Activated CD4-positive, alpha-beta T cell treated with anti-CD3 and anti-CD28 coated beads for 1 hour (primary cell): ENCODE measurements at places on chromosomes 7 and 10.
A peak's percentile ranks its signal among the peaks of the same experiment; 100 is the strongest.

GRCh38 chr10:70903262-70903921 lies 15.0 kb upstream of the PCBD1 start:
- no peak for DNase-seq

- DNase-seq, result no peak
These were observed 13.7 kb downstream of the ASB15 start for GRCh38 chr7:123615344-123615743.

DNA sequence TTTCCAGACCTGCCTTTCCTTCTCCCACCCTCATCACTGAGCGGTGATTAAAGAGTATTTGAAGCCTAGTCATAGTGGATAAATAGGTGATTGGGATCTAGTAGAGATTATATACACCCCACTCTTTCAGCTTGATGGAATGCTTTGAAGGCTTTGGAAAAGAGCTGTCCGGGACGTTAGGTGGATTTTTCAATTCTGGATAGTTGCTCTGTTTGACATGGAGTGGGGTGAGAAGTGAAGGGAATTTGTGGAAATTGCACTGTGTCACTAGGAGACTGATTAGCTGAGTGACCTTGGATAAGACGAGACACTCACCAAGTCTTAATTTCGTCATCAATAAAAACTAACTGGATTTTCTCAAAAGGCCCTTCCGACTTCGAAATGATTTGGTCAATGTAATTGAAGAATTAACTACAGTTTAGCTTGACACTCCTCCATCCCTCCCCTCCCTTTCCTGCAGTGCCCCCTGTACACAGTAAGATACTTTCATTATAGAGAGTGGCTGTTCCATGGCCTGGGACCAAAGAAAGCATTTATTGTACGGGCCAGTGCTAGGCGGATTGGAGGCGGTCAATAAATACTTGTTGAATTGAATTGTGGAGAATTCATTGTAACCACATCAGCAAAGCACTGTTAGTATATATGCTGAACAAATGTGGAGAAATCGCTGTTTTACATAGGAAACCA lies 962 bp downstream of the ZKSCAN1 start:
- DNase-seq, result no peak

DNA sequence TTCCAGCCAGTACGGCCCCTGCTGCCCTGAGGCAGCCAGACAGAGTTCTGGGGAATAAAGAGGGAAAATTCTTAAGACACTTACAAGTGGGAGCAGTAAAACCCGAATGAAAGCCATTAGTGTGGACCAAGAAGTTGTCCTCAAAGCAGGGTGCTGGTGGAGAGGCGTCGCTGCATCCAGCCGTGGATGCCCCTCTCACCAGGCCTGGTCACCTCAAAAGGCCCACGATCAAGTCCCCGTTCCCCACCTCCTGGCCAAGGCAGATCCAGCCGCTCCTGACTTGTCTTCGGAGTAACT lies 656 bp downstream of the VSTM4 start:
- no peak for DNase-seq

GRCh38 chr7:129417073-129417472 lies 17.2 kb upstream of the STRIP2 start:
- DNase-seq, result no peak

DNA sequence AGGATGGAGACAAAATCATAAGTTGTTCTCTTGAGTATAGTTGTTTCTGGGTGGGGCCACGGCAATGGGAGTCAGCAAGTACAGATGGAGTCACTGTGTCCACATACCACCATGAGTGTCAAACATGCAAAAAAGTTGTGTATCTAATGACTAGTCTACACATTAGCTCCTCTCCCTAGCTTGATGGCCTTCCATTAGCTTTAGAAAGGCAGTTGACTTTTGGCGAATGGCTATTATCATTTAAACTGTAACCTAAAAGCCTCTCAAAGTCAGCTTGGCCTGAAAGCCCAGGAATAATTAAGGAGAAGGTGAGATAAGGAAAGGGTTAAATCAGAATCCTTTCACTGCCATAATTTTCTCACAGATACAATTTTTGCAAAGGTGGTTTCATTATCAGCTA lies 95.5 kb upstream of the MEOX2 start:
- no peak for DNase-seq

DNA sequence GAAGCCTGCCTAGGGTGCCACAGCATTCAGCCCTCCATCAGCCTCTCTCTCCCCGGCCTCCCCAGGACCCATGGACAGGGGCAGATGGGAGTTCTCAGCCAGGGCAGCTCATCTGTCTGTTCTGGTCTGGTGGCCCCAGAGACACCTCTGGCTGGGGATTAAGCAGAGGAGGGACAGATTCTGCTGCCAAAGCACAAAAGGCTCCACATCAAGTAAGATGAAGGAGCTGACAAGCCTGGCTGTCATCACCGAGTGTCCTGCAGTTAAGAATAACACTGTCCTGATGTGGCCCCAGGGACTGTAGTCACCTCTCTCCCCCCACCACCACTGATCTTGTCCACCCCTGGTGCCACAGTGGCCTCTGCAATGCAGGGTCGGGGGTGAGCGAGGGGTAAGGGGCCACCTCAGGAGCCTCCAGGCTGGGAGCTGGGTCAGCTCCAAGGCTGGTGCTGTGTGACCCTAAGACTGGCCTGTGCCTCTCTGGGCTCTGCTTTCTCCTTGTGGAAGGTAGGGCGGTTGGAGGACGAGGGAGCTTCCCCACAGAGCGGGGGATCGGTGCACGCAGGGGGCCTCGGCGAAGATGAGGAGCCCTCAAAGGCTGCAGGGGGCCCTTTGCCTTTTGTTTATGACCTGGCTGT lies 18.7 kb downstream of the C10orf105 start:
- no peak for DNase-seq

GRCh38 chr10:11489591-11489990 lies 121.9 kb downstream of the USP6NL start:
- no peak for DNase-seq

GRCh38 chr10:55820478-55820877 lies 540.6 kb downstream of the ZWINT start:
- no peak for DNase-seq

DNA sequence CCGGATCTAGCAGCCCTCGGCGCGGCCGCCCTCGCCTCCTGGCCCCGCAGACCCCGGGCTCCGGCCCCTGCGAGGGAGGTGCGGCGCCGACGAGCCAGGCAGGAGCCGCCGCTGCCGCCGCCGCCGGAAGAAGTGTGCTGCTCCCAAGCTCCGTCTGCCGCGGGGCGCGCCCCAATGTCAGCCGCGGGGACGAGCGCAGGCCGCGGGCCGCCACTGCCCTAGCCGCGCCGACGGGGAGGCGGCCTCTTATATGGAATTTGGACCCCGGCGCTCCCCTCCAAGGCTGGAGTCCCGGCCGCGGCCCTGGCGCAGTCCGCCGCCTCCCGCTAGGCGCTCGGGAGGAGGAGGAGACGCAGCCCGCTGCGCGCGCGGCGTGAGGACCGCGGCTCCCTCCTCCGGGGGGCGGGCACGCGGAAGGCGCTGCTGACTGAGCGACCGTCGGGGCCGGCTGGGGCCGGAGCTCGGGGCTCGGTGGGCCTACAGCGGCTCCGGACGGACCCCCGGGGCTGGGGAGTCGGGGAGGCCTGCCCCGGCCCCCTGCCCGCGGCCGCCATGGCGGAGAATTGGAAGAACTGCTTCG lies at the start of gene TRIM8:
TSS of gene TRIM8 (plus strand) at position 414 of the 580 bp plus-strand sequence. CDS start at position 553, 139 bp downstream.
- peak; percentile 36 for DNase-seq

- no peak for DNase-seq
These were observed 7.8 kb downstream of the NUDT1 start for GRCh38 chr7:2249744-2250323.

DNA sequence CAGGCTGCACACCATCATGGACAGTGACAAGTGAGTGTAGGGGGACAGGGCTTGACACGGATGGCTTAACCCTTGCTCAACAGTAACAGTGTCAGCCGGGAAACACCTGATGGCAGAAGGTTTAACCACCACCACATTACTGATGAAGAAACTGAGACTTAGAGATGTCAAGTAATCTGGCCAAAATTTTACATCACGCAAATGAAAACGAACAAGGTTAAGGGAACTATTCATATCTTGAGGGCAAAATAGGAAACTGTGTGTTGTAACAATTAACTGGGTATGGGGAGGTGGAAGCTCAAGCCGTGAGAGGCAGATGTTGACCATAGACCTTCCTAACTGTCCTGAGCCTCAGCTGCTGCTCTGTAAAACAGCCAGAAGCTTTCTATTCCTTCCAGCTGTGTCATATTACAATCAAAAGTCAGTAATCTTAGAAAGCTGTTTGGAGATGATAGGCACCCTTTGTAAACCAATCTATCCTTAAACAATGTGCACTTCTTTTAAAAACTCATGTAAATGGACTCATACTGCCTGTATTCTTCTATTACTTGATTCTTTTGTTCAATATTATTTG lies 68.4 kb downstream of the ABCC2 start:
- DNase-seq, result no peak

DNA sequence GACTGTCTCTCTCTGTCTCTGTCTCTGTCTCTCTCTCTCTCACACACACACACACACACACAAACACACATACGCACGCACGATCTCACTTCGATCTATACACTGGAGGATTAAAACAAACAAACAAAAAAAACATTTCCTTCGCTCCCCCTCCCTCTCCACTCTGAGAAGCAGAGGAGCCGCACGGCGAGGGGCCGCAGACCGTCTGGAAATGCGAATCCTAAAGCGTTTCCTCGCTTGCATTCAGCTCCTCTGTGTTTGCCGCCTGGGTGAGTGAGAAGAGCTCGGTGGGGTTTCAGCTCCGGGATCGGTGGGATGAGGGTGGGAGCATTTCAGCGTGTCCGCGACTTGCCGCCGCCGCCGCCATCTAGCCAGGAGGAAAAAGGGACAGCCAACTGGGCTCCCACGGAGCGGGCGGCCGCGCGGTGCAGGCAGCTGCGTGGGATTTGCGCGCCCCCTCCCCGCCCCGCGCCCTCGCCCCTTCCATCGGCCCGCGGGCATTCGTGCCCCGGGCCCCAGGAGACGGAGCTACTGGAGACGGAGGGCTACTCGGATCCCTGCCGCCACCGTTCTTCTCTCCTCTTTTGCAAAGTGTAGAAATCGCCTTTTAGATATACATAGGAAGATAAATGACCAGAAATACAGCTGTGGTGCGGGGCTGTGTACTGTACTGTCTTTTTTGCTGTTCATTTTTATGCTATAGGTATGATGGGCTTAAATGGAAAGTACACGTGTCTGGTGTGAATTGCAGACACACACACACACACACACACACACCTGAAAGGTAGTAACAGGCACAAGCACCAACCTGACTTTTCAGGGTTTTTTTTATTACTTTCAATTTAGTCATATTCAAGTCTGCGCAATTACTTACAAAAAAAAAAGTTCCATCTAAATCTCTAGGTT lies 581 bp downstream of the PTPRZ1 start:
- no peak for DNase-seq

- DNase-seq, result no peak
These were observed 162.4 kb downstream of the SORCS1 start for GRCh38 chr10:107002068-107002467.

DNA sequence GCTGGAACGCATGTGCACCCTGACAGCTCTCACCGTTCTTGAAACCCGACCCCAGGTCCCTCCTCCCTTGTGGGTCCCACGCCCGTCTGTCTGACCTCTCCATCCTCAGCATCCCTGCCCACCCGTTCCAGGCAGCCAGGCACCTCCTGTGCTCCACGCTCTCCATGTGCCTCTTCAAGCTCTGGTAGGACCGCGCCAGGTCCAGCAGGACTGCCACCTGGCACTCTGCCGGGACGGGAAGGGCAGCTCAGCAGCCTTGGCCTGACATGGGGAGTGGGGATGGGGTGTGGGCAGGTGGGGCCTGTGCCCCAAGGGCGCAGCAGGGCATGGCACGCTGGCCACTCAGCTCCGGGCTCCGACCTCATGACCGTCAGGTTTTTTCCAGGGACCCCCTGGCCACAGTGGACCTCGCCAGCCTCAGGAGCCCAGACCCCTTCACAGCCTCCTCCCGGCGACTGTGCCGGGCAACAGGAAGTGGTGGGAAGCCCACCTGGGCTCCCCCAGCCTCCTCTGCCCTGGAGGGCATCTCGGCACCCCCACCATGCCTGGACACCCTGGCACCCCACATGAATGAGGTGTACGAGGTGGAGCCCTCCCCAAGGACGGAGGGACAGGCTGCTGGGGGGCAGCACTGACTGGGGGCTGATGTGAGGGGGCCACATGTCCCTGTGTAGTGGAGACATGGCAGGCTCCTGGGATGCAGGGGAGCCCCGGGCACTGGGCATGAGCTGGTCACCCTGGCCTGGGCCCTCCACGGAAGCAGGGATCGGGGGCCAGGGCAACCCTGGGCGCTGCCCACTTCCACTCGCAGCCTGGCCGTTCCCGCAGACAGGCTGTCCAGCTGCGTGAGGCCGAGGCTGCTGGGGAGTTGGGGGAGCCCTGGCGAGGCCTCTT lies 25.1 kb upstream of the NKX6-2 start:
- DNase-seq, result no peak

- no peak for DNase-seq
These were observed 37.1 kb upstream of the SRI start for GRCh38 chr7:88256906-88257305.

- DNase-seq, result no peak
These were observed 73.1 kb downstream of the LANCL2 start for GRCh38 chr7:55438085-55438756.

DNA sequence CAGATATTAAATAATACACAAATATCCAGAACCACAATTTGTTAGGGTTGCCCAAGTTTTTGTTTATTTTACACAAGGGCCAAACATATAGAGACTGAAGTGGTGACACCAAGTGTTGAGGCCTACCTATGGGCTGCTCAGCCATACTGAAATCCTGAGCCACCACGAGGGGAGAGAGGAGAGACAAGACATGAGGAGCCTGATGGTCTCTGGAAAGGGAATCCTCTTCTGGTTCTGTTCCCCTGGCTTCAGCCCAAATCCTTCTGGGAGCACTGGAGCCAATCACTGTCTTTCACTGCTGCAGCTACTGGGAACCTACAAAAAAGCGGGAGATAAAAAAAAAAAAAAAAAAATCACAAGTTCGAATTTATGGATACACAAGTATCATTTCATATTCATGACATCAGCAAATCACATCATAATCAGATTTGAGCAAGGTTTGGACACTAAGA lies 1.9 kb downstream of the SKIDA1 start:
- DNase-seq, result no peak

DNA sequence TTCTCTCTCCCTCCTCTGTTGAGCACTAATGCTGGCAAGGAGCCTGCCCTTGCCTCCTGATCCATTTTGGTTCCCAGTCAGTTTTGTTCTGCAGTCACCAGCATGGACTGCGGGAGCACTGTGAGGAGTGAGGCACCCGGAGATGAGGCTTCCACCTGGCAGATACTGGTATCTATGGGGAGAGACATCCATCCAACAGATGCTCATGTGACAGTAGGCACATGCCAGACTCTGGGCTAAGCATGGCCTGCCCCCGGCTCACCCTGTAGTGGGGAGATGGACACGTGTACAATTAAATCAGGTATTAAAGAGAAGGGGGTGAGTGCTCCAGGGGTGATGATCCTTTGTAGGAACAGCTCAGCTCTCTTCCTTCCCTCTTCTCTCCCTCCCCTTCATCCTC lies 74.0 kb upstream of the PODXL start:
- DNase-seq, result no peak

- DNase-seq, result no peak
These were observed 318.9 kb downstream of the IPMK start for GRCh38 chr10:57948796-57949195.
